CD4-positive, alpha-beta T cell treated with Interleukin-1 beta for 1 hour (primary cell): ENCODE measurements at places on chromosomes 7 and 10.
A peak's percentile ranks its signal among the peaks of the same experiment; 100 is the strongest.

DNA sequence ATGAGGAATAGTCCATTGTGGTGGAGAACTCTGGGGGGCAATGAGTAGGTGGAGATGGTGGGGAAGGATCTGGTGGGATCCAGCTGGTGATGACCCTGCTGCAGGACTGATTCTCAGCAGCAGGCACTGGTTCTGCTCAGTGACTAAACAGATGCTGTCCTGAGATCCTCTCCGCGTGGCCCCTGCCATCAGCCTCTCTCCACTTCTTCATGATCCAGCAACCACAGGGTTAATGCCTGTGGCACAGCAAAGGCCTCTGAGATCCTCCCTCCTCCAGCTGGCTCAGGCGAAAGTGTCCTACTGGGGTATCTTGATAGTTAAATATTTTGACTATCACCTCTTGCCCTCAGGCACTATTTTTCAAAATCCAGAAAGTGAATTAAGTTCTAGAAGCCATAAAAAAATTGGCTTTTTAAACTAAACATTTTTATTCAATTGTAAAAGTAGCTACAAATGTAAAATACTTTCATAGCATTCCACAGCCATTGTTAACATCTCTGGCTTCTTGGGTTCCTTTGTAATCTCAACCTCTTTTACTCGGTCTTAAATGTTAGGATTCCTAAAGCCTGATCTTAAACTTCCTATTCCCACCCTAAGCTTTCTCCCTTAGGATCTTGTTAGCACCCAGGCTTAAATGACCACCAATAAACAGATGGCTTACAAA lies 13.1 kb downstream of the PLAU start:
- DNase-seq = no peak

DNA sequence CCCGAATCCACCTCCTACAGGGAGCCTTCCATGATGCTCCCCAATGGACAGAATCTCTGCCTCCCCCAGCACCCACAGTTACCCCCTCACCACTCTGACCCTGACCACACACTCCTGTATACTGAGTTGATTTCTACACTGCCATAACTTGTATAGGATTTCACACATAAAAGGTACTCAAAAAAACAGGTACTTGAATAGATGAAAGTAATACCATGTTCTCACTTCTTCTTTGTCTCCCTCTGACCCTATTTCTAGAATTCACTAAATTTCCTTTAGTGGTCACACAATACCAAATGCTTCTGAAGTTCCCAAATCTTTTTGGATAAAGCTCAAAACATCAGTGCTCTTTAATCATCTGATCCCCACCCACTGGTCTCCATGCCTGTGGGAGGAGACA lies 45.4 kb downstream of the HSPA12A start:
- no peak for DNase-seq

GRCh38 chr10:12264204-12264940 lies 68.4 kb downstream of the CDC123 start:
- DNase-seq = peak; percentile 89

DNA sequence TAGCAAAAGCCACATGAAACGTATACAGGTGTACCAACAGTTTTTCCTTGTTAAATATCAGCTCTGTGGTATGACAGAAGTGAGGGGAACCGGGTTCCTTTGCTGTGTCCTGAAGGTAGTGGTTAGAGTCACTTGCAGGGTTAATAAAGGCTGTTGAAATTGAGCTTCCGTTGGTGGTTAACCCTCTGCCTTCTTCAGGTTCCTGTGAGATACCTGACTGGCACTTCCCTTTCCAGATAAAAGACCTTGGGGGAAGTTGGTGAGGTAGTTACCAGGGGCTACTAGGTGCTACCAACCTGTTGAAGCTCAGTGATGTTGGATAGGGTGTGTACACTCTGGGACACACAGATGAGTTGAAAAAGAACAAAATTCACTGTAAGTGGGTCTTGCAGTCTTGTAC lies 384.1 kb downstream of the GATA3 start:
- DNase-seq = no peak

GRCh38 chr7:24501009-24501408 lies 72.2 kb upstream of the PALS2 start:
- DNase-seq = no peak
